ENCODE measurements at places on chromosomes 12 and 14.

- no peak for DNase-seq
Observed at GRCh38 chr12:30961030-30961429, 34.5 kb downstream of the TSPAN11 start.

DNA sequence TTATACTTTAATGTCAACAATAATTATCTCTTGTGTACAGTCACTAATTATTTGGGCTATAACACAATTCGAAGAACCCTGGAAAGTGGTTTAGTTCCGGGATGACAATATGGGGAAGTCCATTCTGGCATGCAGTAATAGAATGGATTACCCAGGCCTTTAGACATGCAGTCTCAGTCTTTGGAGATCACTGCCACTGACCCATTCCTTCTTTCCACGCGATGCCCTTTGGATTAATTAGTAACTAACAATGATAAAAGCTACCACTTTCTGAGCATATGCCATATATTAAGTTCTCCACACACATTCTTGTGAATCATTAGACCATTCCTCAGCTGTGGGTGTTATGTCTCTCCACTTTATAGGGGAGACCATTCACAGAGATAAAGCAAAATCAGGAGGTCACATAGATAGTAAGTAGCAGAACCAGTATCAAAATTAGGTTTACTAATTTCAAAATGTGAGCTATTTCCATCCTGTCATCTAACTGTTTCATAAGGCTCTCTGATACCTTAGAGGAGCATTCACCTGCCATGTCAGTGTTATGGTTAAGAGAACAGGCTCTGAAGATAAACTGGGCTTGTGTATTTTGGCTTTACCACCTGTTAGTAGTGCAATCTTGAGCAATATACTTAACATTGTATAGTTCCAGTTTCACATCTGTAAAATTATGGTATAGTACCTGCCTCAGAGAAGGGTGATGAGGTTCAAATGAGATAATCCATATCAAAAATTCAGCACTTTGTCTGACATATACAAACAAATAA is 27.2 kb upstream of the KCNJ8 start:
- DNase-seq, result no peak

- no peak for DNase-seq
Observed at GRCh38 chr12:4244868-4245267, 28.7 kb upstream of the CCND2 start.

GRCh38 chr12:99767809-99768208 is 120.3 kb downstream of the GARIN6 start:
- DNase-seq, result no peak

DNA sequence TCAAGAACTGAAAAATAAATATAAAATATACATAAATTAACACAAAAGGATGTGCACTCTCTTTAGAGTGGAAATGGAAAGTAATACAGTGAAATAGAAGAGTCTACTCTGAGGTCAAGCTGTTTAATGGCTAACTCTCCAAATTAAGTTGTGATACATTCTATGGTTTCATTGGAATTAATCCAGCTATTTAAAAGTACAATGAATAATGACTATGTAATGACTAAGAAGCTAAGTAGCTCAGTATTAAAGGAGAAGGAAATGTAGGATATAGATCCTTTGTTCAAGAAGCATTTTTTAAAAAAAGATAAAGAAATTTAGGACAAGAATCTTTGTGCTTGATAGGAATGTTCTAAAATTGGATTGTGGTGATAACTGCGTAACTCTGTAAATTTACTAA is 85.3 kb downstream of the LRP6 start:
- no peak for DNase-seq

- no peak for DNase-seq
Observed at GRCh38 chr12:28569698-28570411, 379.6 kb downstream of the CCDC91 start.

- DNase-seq, result no peak
Observed at GRCh38 chr12:69084816-69085378, 151.9 kb upstream of the CPM start.

DNA sequence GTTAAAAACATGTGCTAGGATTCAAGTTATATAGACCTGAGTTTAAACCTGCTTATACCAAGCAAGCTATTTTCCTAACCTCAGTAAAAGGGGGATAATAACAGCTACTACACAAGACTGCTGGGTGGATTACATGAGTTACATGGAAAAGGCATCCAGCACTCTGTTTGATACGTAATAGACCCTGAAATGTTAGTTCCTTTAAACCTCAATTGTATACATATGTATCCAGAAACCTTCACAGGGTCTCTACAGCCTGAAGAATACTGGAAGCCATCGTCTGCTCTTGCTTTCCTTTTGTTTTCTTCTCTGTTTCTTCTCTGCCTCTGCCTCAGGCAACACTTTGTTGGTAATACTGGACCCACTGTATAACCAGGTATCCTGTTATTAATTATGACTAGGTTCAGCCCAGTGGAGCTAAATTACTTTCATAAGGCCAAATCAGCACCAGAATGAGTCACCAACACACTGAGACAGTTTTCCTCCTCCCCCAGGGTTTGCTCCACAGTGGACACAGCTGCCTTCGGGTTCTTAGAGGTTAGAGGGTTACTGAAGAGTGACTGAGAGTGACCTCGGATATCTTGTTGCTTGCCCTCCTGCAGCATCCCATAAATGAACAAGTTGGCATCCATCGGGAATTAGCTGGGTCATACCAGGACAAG is 127.1 kb downstream of the CAPZA3 start:
- DNase-seq, result no peak

- no peak for DNase-seq
Observed at GRCh38 chr14:95964901-95965300, 74.3 kb upstream of the C14orf132 start.

DNA sequence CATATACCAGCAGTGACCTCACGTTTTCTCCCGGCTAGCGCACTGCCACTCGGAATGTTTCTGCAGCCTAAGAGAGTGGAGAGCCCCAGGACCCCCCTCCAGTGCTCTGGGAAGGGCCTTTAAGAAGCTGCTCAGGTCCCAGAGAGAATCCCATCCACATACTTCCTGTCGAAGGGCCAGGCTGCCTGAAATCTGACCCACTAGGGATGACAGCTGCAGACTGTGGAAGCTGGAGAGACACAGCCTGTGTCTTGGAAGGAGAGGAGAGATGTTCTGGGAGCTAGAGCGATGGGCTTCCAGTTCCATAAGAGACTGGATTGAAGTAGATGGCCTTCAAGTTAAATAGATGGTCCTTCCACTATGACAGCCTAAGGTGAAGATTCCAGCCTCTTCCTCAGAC is 54.4 kb downstream of the IQSEC3 start:
- no peak for DNase-seq

DNA sequence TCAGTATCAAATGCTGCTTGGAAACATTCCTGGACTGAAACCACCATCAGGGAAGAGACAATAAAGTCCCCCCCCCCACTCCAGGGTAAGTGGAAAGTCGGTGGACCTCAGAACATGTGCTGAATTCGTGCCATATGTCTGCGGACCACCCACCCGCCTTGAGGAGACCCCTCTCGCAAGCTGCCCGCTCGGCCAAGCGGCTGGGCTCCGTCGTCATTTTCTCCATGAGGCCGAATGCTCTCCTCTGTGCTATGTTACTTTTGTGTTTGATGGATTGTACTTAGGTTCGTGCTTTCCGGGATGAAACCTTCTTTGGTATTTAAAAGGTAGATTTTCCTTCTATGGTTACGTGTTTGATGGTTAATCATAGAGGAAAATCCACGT is 136.2 kb upstream of the RTL1 start:
- no peak for DNase-seq

GRCh38 chr12:110883251-110883650 is 36.5 kb downstream of the CCDC63 start:
- DNase-seq, result no peak

GRCh38 chr12:83932011-83932410 is 980.6 kb downstream of the SLC6A15 start:
- no peak for DNase-seq

- DNase-seq, result no peak
Observed at GRCh38 chr14:88802596-88802995, 9.8 kb upstream of the EML5 start.

DNA sequence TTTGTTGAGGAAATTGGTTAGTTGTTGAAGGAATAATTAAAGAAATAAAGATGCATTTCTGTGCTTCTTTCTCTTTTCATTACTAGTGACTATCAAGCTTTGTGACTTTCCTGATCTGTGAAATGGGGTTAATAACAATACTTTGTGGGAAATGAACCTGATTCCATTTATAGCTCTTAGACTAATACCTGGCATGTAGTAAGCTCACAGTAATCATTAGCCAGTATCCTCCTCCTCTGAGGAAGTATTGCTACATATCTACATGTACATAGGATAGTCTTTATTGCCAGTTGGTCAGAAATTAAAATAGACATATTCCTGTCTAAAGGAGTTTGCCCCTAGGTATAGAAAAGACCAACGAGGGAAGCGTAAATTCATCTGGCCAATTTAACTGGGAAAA is 1.8 kb upstream of the CCDC198 start:
- DNase-seq, result no peak

DNA sequence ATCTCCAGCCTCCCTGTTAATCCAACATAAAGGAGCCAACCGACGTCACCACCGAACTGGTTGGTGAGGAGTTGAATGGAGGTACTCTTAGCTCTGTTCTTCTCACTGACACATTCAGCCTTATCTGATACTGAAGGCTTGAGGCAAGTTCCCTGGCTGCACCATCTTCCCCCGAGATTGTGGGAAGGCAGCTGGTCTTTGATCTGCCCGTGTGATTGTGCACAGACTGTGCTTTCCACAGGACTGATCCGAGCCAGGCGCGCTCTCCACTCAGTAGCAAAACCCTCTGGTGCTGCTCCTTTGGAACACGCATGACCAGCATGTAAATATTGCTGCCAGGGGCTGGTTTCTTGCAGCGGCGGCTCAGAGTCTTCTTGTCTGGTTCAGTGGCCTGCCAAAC is 30.1 kb upstream of the DLK1 start:
- DNase-seq, result no peak

GRCh38 chr12:128684352-128684751 is 139.4 kb downstream of the SLC15A4 start:
- DNase-seq, result no peak

DNA sequence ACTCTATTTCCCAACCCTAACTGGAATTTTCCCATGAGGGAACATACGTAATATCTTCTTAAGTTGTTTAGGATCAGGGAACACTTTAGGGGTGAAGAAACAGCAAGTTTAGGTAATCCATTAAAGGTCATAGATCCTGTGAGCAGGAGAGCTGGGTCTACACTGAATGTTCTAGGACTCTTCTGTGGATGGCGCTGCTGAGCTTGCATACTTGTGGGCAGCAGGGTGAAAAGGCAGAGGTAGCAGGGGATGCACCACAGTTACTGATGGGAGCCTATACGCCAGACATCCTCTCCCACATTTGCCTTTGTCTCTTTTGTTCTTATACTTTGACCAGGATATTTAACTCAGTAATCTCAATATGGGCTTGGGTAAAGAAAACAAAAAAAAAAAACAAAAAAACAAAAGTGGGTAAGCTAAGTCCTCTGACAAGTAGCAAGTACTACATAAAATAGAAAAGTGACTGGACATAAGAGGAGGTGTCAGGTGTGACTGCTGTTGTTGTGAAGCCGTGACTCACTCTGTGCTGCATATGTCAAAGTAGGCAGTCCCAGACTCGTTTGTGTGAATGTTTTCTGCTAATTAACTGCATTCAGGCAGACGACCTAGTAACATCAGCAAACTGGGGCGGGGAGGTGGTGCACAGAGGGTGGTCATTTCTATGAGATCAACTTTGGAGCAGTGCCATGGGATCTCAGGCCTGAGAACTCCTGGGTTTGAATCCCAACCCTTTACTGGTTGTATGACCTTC is 31.6 kb downstream of the NEUROD4 start:
- no peak for DNase-seq

GRCh38 chr12:50764286-50765094 is 589 bp downstream of the ATF1 start:
- DNase-seq, result peak; percentile 56

DNA sequence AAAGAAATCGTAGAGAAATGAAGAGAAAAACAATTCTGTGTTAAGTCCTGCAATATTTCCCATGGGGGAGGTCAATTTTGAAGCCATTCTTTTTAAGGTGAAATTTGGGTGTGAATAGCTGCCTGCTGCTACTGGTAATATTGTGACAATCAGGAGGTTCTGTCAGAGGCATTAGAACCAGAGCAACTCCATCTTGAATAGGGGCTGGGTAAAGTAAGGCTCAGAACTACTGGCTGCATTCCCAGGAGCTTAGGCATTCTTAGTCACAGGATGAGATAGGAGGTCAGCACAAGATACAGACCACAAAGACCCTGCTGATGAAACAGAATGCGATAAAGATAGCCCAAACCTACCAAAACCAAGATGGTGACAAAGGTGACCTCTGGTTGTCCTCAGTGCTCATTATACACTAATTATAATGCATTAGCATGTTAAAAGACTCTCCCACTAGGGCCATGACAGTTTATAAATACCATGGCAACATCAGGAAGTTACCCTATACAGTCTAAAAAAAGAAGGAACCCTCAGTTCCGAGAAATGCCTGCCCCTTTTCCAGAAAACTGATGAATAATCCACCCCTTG is 24.8 kb upstream of the MTHFD1 start:
- DNase-seq, result no peak

DNA sequence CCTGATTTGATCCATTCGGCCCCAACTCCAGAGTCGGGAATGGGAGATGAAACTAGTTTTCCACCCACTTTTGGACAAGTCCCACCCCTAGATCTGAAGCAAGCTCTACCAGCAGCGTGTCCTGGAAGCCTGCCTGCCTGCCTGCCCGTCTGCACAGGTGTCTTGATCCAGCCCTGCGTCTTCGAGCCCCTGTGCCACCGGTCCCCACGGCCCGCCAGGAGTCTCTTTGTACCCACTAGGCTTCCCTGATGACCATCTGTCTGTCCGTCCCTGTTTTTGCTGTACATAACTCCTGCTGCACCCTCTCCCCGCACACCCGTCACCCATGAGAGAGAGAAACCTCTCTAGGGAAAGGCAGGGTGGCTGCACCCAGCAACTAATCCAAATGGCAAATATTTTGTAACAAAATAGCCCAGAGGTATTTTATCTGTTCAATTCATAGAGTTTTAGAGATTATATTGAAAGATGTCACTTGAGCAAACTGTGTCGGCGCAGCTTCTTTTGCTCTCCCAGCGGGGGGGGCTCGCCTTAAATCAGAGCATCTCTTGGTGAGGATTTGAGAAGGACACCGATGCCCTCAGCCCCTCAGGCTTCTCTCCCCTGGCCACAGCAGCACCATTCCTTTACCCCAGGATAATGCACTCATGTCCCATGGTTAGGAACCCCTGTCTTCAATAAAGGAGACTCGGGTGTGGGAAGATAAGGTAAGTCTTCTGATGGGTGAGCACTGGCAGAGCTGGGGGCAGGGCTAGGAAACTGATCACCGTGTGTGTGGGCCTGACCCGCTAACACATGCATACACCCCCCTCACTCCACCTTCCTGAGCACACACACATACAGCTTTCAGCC is 35.8 kb downstream of the SLC6A12 start:
- DNase-seq, result no peak

GRCh38 chr14:35632676-35633075 is 98.7 kb downstream of the INSM2 start:
- DNase-seq, result no peak

- DNase-seq, result no peak
Observed at GRCh38 chr12:85448548-85449139, 168.6 kb downstream of the ALX1 start.

- DNase-seq, result no peak
Observed at GRCh38 chr12:22353615-22354325, 19.3 kb upstream of the ST8SIA1 start.

Data from colonic mucosa (tissue), 4 donors.